Thoracic aorta endothelial cell (primary cell): ENCODE measurements at places on chromosomes 16 and 17. TPM values are rescaled to one million over a fixed set of nuclear protein-coding genes. Genes with fewer than 3 reads are reported as not detected.

ARL17B gene
- total RNA-seq: 2.9 and 7.5 TPM in 2 replicates

NAGS gene
- total RNA-seq: 1.7 and 4.3 TPM in 2 replicates

EPN3 gene
- 0.07 and 0.13 TPM in 2 replicates for total RNA-seq

BCAR1 gene
- 190 and 266 TPM in 2 replicates for total RNA-seq

CYLD gene
- 33.0 and 41.0 TPM in 2 replicates for total RNA-seq

SCARF1 gene
- 90.2 and 95.1 TPM in 2 replicates for total RNA-seq

FBXO39 gene
- 0.93 and 2.9 TPM in 2 replicates for total RNA-seq

ANKS3 gene
- 16.7 and 18.1 TPM in 2 replicates for total RNA-seq

GPR142 gene
- not detected in 2 replicates for total RNA-seq

TBC1D3I gene
- 0.14 and 1.1 TPM in 2 replicates for total RNA-seq

TLCD1 gene
- 0.93 and 1.0 TPM in 2 replicates for total RNA-seq

SPAG5 gene
- total RNA-seq: 45.1 and 65.0 TPM in 2 replicates

AP2B1 gene
- 172 and 218 TPM in 2 replicates for total RNA-seq

PRR15L gene
- not detected in 2 replicates for total RNA-seq

ARHGDIA gene
- total RNA-seq: 229 and 236 TPM in 2 replicates

PRR29 gene
- total RNA-seq: 0.14 and 0.66 TPM in 2 replicates

TEX19 gene
- 0.07 TPM in 1 of 2 replicates, not detected in the other for total RNA-seq

ZG16 gene
- total RNA-seq: not detected in 2 replicates

NOB1 gene
- 43.2 and 48.4 TPM in 2 replicates for total RNA-seq

MEOX1 gene
- total RNA-seq: not detected in 2 replicates

WWP2 gene
- total RNA-seq: 36.3 and 36.7 TPM in 2 replicates

SLC35G6 gene
- not detected in 2 replicates for total RNA-seq

MGAT5B gene
- total RNA-seq: 1.4 and 1.6 TPM in 2 replicates

ASPA gene
- under 0.01 TPM in 1 of 2 replicates, not detected in the other for total RNA-seq

ATP1B2 gene
- not detected in 2 replicates for total RNA-seq

HOXB1 gene
- not detected in 2 replicates for total RNA-seq

TMEM88 gene
- total RNA-seq: 6.5 and 32.5 TPM in 2 replicates

CASKIN1 gene
- under 0.01 and 0.13 TPM in 2 replicates for total RNA-seq

C17orf50 gene
- total RNA-seq: not detected in 2 replicates

EVI2B gene
- total RNA-seq: 2.0 and 2.5 TPM in 2 replicates

TP53TG3B gene
- not detected in 2 replicates for total RNA-seq

CLDN6 gene
- not detected in 2 replicates for total RNA-seq

LONP2 gene
- 39.4 and 40.3 TPM in 2 replicates for total RNA-seq

TSPAN10 gene
- total RNA-seq: 0.14 and 0.53 TPM in 2 replicates

APOBR gene
- total RNA-seq: not detected in 2 replicates

TBC1D3H gene
- total RNA-seq: not detected in 2 replicates

CLEC10A gene
- not detected in 2 replicates for total RNA-seq

CDT1 gene
- 12.9 and 23.9 TPM in 2 replicates for total RNA-seq

CES3 gene
- not detected in 2 replicates for total RNA-seq

UBE2I gene
- total RNA-seq: 82.0 and 102 TPM in 2 replicates

NPIPA7 gene
- total RNA-seq: 1.1 and 1.7 TPM in 2 replicates

GAST gene
- total RNA-seq: not detected in 2 replicates

NLK gene
- 50.4 and 50.5 TPM in 2 replicates for total RNA-seq

VPS4A gene
- total RNA-seq: 37.9 and 41.4 TPM in 2 replicates

ATF7IP2 gene
- 11.0 and 16.7 TPM in 2 replicates for total RNA-seq

TP53TG3D gene
- total RNA-seq: 0.40 and 0.43 TPM in 2 replicates
